Stimulated activated CD8-positive, alpha-beta memory T cell treated with anti-CD3 and anti-CD28 coated beads, Interleukin-7, amount 100 ng/mL, for 1 hour (primary cell): ENCODE measurements at places on chromosomes 4 and X.

DNA sequence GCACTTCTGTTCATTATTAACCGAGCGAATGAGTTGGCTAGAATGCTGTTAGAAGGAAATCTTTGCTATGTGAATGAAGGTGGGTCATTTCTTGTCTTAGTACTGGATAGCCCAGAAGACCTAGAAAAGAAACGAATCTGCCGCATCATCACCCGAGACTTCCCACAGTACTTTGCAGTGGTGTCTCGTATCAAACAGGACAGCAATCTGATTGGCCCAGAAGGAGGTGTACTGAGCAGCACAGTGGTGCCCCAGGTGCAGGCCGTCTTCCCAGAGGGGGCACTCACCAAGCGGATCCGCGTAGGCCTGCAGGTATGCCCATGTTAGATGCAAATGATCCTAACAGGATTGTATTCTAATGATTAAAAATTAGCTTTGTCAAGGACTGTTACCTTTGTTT lies 286.3 kb downstream of the ANK2 start:
- no peak for DNase-seq

DNA sequence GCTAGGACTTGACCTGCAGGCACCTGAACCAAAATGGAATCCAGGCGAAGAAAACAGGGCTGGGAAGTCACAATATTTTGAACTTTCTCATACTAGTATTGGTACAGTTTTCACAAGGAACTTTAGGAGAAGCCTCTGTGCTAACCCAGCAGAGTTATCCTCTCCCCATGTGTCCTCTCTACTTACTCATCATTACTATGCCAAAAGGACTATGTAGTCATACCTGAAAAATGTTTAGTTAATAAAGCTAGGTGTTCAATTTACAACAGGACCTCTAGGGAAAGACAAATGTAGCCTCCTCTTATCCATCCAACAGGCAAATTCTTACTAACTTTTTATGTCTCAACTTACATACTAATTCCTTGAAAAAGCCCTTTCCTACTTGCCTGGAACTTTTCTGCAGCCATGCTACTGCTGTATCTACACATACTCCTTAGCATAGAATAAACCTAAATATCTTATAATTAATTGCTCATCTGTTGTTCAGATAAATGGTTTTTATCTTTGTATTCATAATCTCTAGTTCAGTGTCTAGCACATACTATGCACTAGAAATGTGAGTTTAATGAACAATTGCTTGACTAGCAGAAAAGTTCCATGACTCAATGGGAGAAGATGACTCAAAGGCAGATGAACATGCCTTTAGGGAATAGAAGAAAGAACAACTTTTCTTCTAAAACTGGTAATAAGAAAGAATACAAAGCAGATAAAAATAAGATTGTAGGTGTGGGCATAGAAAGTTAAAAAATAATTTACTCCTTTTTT lies 215.5 kb upstream of the VEGFC start:
- DNase-seq = no peak

DNA sequence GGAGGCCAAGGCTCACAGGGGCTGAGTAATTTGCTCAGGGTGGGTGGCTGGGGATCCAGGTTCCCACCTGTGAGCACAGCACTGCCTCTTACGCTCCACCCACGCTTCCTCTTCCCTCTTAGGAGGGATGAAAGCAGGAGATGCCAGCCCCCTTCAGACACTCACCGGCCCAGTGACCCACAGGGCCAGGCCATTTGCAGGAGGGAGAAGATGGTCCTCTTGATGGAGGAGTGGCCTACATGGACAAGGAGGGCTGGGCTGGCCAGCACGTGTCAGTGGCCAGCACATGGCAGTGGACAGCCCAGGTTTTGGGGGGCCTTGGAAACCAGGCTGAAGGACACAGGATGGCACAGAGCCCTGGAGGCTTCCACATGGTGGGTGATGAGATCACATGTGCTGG lies 108.1 kb upstream of the PSAPL1 start:
- no peak for DNase-seq

- no peak for DNase-seq
These were observed 46.1 kb downstream of the ARAP2 start for GRCh38 chr4:36198068-36198808.

- DNase-seq = no peak
These were observed 16.0 kb downstream of the RAB40A start for GRCh38 chrX:103503163-103503852.

DNA sequence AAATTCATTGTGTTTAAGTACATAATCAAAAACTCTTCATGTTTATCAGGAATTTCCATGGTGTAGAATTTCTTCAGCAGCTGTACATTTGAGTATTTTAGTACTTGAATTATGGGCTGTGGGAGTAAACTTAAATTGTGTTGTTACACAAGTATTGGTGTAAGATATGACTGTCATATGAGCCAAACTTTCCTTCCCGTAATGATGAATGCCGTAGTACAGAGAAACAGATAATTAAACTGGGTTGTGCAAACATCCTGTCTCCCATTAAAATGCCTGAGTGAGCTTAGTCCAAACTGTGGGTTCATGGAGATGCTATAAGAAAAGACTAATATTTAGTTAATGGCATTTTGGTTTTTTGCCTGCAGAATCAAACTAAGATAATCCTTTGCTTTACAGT lies 159.2 kb downstream of the SLC4A4 start:
- no peak for DNase-seq

GRCh38 chrX:31213941-31214340 lies 142.1 kb upstream of the FTHL17 start:
- no peak for DNase-seq

- no peak for DNase-seq
These were observed 323.0 kb upstream of the SPANXN4 start for GRCh38 chrX:142702749-142703148.

- DNase-seq = no peak
These were observed 49.4 kb downstream of the MCUB start for GRCh38 chr4:109609431-109609830.
